RPMI8226 (cell line): ENCODE measurements at places on chromosomes 12 and 14.

- DNase-seq = no peak
These were observed 70.9 kb downstream of the VWF start for GRCh38 chr12:6053541-6053940.

- DNase-seq = no peak
These were observed 204.6 kb upstream of the PLXNC1 start for GRCh38 chr12:93943780-93944179.

DNA sequence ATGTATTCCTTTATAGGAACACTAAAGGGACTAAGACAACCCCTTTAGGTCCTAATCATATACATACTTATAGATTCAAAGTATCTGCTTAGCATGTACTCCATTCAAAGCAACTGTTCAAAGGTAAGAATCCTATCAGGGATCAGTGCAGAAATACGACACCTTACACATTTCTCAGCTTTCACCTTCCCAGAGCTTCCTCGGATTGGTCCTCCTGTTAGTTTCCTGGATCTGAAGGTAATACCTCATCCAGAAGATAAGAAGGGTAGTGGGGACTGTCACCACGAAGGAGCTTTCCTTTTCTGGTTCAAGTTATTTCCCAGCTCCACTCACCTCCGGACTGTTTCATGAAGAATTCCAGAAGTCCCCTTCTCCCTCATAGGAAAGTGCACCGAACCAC lies 38.0 kb downstream of the RCOR1 start:
- DNase-seq = no peak

GRCh38 chr12:113271466-113271852 lies 50.2 kb downstream of the TPCN1 start:
- DNase-seq = no peak

DNA sequence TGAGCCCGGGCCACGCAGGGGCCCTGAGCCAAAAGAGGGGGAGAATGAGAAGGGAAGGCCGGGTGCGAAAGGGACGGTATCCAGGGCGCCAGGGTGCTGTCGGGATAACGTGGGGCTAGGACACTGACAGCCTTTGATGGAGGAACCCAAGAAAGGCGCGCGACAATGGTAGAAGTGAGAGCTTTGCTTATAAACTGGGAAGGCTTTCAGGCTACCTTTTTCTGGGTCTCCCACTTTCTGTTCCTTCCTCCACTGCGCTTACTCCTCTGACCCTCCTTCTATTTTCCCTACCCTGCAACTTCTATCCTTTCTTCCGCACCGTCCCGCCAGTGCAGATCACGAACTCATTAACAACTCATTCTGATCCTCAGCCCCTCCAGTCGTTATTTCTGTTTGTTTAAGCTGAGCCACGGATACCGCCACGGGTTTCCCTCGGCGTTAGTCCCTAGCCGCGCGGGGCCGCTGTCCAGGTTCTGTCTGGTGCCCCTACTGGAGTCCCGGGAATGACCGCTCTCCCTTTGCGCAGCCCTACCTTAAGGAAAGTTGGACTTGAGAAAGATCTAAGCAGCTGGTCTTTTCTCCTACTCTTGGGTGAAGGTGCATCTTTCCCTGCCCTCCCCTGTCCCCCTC lies 3.0 kb downstream of the SSTR1 start:
- no peak for DNase-seq

DNA sequence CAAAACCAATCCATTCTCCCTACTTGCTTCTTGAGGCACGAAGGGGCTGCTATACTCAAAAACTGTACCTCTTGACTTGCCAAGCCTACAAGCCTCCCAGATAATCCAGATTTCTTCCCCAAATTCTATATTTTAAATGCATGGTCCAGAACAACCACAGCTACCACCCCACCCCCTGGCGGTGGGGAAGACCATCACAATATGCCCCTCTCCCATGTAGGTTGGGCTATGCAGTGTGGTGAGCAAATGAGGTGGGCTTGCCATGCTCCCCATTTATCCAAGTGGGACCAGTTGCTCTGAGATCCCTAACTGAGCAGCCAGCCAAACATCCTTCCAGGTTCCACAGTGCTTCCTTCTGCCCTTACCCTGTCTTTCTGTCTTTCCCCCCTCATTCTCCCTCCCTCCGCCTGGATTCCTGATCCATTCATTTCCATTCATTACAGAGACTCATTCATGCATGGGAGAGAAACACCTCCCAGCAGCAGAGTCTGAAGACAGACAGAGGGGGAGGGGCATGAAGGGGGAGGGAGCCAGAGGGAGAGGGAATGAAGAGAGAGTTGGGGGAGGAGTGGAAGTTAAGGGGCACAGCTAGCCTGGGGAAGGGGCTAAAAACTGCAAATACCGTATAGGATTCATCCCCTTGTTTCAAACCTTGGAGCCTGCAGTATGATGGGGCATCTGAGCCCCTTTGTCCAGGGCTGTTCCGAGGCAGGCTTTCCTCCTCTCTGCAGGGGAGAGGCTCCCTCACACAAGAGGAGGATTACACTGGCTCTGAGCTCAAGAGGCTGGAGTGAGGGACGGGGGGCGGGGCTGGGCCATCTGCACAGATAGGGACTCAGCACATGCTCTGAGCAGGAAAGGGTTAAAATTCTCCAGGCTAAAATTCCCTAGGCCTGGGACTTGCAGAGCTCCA lies 4.4 kb downstream of the ZNF219 start:
- no peak for DNase-seq
